ENCODE measurements at places on chromosomes 1 and 21.

DNA sequence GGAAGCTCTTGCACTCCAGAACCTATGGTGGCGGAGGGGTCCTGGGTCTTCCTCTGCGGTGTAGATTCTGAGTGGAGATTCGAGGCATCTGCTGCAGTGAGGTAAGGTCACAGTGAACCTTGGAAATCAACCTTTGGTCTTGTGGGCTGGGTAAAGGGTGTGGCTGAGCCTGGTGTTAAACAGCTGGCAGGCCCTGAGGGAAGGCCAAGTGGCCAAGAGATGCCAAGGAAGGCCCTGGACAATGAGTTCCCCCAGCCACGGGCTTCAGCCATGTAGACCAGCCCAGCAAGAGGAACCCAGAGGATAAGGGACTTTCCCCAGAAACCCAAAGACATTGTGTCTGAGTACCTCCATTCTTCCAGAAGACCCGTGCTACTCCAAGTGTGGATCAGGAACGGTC lies 137.2 kb upstream of the ETS2 start:
- no peak for DNase-seq

DNA sequence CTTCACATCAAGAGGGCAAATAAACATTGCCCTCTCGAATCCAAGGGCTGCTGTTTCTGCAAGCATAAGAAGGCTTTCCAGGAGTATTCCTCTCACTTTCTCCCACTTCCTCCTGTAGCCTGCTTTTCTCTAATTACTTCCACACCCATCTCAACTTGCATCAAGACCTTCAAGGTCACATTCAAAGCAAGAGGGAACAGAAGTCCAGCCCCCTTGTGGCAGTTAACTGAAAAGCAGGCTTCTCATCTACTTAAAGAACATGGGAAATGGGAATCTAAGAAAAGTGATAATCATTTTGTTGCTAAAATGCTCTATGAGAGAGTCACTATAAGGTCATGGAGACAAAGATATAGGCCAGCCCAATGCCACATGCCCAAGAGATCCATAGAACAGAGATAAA lies 874.4 kb downstream of the KCNT2 start:
- no peak for DNase-seq

- peak; percentile 29 for DNase-seq
Observed at GRCh38 chr1:59947047-59947938, 20.7 kb upstream of the CYP2J2 start.

- DNase-seq: no peak
Observed at GRCh38 chr1:169117599-169117998, 11.1 kb downstream of the ATP1B1 start.

DNA sequence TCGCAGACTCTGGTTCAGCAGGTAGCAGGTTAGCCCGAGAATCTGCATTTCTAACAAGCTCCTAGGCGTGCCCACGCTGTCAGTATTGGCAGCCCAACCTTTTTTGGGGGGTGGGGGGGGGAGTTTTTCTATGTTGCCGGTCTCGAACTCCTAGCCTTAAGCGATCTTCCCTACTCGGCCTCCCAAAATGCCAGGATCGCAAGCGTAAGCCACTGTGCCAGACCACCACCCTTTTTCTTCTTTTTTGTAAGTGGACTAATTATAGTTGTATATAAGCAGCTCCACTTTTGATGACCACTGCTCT lies 480 bp upstream of the MIS18A start:
- DNase-seq: no peak

All from GM18507 (cell line).